EH (cell line): ENCODE measurements at places on chromosomes 12 and 14.
A peak's percentile ranks its signal among the peaks of the same experiment; 100 is the strongest.

- DNase-seq = peak; percentile 63
Measured at GRCh38 chr12:12079291-12079690, 8.6 kb downstream of the BCL2L14 start.

GRCh38 chr12:123229051-123229450 is 3.9 kb downstream of the MPHOSPH9 start:
- DNase-seq = no peak

- DNase-seq = peak; percentile 20
Measured at GRCh38 chr12:112971248-112971647, 7.1 kb upstream of the OAS2 start.

DNA sequence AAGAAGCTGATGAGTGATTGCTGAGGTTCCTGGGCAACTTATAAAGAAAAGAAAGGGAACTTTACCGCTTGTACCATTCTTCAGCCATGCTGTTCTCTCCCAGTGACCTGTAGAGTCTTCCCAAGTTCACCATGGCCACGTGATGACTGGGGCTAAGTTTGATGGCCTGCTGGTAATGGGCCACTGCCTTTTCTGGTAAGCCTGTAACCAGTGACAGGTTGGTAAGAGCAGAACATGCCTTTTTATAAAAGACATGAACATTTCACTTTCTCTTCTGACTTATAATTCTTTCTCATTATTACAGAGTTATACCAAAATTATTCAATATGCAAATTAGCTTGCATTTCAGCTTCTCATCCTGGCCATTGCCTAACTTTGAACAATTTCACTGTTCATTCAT is 20.9 kb upstream of the OVCH1 start:
- no peak for DNase-seq

- DNase-seq = no peak
Measured at GRCh38 chr12:130011611-130012385, 108.0 kb upstream of the TMEM132D start.

GRCh38 chr12:59710964-59711363 is 115.1 kb downstream of the SLC16A7 start:
- DNase-seq = no peak

- no peak for DNase-seq
Measured at GRCh38 chr14:103886304-103887169, 39.2 kb upstream of the PPP1R13B start.

- DNase-seq = peak; percentile 50
Measured at GRCh38 chr12:120497524-120498150, 1.7 kb downstream of the DYNLL1 start.

- DNase-seq = no peak
Measured at GRCh38 chr14:89243741-89244140, 173.3 kb downstream of the FOXN3 start.

DNA sequence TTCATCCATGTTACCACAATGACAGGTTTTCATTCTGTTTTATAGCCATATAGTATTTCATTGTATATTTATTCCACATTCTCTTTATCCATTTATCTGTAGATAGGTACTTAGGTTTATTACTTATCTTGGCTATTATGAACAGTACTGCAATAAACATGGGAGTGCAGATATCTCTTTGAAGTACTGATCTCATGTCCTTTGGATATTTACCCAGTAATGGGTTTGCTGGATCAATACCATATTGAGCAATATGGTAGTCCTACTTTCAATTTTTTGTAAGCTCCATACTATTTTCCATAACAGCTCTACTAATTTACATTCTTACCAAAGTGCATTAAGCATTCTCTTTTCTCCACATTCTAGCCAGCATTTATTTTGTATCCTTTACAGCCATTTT is 235.8 kb upstream of the ALG10 start:
- DNase-seq = no peak

- no peak for DNase-seq
Measured at GRCh38 chr12:5434647-5435560, 3.0 kb downstream of the NTF3 start.

- DNase-seq = peak; percentile 15
Measured at GRCh38 chr14:31893221-31893757, 183.8 kb upstream of the ARHGAP5 start.

GRCh38 chr14:89265234-89265633 is 151.8 kb downstream of the FOXN3 start:
- no peak for DNase-seq
